ENCODE measurements at places on chromosomes 2 and 18.

GRCh38 chr2:129865976-129866375, 113.5 kb upstream of the RAB6C start:
- DNase-seq: no peak

- no peak for DNase-seq
Measured at GRCh38 chr18:1627494-1627893, 722.8 kb downstream of the ADCYAP1 start.

- no peak for DNase-seq
Measured at GRCh38 chr2:209619782-209620181, 151.8 kb upstream of the UNC80 start.

DNA sequence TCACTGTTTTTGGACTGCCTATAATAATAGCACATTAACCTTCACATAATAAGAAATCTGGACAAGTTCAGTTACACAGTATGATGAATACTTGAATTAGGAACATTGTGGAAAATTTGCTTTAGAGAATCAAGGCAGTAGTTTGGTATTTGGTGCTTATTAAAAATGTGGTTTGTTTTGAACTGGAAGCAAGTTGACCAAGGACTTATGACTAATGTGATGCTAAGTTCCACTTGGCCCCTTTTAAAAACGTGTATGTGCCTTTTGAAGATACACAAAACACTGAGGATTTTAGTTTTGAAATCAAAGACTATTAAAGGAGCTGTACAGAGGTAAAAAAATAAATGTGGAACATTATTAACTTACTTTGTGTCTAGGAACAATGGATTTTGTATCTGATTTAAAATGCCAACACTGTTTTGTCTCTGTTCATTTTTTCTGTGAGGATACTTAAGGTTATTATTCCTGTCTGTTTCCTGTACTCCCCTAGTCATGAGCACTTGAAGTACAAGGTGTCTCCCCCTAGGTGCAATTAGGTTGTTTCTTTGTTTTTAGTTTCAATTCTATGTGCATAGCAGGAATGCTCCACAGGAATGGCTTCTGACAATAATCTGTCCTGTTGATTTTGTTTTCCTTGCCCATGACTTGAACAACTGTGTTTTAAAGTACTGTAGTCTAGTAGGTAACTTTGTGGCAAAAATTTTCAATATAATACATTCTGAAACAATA, 49.6 kb upstream of the PTH2R start:
- no peak for DNase-seq

GRCh38 chr2:174748948-174749347, 15.3 kb downstream of the CHRNA1 start:
- DNase-seq: peak; percentile 66

DNA sequence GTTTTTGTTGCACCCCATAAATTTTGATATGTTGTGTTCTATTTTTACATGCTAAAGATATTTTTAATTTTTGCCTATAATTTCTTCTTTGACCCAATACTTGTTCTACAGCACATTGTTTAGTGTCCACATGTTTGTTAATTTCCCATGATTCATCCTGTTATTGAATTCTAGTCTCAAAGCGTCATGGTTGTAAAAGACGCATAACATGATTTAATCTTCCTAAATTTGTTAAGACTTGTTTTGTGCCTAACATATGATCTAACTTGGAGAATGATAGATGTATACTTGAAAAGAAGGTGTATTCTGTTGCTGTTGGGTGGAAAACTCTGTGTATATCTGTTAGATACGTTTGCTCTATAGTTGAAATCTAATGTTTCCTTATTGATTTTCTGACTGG, 27.1 kb upstream of the SULT1C3 start:
- no peak for DNase-seq

DNA sequence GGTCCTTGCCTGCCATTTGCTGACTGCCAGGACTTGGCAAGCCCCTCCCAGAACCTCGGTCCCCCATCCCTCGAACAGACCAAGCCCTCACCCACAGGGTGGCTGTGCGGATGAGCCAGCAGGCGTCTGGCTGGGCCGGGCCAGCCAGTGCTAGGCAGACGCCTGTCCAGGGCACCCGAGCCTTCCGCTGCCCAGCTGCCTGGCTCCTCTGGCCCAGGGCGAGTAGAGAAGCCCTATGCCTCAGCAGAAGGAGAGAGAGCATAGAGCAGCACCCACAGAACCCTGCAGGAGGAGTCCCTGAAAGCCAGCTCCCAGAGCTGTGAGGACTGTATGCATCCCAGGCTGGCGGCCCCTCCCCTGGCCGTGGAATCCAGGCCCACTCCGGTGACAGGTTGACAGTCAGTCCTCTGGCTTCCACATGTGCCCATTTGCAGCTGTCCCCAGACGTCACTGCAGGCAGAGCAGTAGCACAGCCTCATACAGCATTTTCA, 62.1 kb upstream of the GLI2 start:
- no peak for DNase-seq

DNA sequence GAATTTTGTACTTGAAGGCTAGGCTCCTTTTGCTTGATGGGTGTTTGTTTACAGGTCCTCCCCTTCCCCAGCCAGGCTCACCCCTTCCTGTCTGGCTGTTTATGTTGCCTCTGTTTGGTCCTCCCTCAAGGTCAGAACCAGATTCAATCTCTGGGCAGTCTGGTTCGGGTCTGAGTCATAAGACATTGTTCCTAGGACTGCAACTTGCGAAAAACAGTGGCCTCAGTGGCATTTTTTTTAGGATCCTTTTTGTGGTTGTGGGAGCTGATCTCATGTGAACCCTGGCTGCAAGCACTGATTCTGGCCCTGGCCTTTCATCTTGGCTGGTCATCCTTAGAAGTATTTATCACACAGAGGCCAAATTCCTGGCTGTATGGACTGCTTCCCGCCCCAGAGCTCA, 370.4 kb downstream of the CLIP4 start:
- no peak for DNase-seq

DNA sequence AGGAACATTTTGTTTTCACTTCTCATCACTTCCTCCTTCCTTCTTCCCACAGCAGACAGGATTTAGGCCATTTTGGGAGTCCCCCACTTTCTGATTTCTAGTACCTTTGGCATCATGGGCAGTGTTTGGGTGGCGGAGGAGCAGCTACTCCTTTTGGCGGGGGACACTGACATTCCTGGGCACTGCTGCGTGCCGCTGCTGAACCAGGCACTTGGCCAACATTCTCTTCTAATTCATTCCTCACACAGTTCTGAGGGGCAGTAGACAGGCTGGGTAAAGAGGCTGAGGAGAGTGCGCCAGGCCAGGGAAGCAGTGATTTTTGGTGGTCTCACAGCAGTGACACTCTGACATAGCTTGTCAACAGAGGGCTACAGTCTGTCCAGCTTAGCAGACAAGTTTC, 270.2 kb downstream of the LOXHD1 start:
- no peak for DNase-seq

DNA sequence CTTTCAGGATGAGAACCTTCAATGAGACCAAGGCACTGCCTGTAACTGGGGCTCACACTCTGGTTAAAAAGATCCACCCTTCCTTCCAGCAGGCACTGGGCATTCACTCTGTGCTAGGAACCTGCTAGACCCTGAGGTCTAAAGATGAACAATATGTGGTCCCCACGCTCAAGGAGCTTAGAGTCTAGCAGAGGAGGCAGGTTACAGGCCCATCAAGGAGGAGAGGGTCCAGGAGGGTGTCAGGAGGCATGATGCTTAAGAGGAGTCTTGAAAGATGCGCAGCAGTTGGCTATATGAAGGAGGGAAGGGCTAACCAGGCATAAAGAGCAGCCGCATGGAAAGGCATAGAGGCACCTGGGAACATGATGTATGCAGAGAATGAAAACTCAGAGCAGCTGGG, 4.5 kb downstream of the ANKRD53 start:
- DNase-seq: no peak

DNA sequence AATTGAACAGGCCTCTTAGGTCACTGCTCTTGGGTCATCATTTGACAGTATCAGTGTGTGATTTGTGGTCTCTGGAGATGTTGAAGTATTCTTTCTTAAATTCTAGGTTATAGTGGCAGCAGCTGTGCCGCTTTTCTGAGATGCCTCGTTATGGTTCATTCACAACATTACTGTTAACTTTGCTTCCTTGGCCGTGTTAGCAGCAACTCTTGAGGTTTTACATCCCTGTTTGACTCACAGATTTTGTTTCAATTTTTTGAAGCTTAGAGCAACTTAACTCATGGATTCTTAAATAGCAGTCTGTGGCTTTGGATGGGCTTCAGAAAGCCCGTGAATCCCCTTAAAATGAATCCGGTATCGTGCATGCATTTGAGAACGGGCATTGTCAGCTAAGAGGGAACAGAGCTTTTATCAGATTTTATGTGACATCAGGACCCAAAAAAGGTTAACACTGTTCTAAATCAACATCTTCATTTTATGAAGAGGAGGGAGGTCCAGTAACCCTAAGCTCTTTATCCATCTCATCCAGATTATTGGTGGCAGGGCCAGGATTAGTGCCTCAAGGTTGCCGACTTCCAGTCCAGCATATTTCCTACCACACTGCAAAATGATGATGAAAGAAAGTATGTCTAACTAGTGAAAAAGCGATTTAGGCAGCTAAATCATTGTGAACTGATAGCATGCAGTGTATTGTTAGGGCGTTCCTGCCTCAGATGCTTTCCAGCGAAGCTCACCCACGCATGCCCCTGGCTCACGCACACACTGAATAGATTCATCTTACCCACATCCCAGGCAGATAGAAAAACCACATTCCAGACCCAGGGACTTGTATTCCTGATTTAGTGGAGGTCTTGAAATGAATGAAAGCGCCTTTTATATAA, 5.1 kb downstream of the TRIB2 start:
- DNase-seq: peak; percentile 32

- DNase-seq: no peak
Measured at GRCh38 chr2:143420313-143420712, 291.1 kb downstream of the ARHGAP15 start.

- no peak for DNase-seq
Measured at GRCh38 chr2:55862246-55862645, 61.3 kb downstream of the EFEMP1 start.

- no peak for DNase-seq
Measured at GRCh38 chr2:70039366-70039765, 47.9 kb upstream of the PCBP1 start.

DNA sequence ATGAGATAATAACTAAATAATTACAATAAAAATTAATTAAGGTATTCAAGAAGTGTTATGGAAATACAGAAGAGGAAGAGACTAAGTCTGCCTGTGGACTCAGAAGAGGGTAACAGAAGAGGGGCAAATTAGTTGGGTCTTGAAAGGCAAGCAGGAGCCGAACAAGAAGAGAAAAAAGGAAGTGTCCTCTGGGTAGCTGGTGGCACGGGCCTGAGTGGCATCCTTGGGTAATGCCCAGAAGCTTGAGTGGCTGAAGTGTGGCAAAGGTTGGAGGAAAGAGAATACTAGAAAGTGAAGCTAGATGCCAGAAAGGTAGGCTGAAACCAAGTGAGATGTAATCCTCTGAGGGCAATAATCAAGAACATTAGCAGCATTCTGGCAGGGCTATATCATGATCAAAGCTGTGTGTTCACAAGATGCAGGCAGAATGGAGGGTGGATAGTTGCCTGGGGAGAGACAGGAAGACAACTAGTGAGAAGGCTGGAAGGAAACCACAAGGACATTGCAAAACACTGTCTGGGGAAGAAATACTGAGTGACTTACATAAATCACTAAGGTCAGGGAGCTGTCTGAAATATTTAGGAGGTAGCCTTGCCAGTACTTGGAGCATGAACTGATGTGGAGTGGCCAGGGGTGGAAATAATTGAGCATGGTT, 16.2 kb downstream of the DOCK10 start:
- no peak for DNase-seq

DNA sequence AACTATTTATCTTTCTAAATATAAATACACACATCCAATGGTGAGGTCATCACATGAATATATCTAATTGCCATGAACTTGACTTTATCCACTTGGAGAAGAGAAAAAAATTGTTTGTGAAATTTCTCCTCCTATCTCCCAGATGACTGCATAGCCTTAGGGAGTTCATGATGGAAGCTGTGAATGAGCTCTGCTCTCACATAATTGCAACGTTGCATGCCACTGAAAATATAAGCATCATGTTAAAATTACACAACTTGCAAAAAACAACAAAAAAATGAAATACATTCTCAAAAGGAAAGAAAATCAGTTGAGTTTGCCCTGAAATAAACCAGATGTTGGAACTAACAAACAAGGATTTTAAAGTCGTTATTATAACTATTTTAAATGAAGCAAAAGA, 50.6 kb upstream of the OSR1 start:
- DNase-seq: no peak

GRCh38 chr2:31937741-31938140, 73.1 kb downstream of the MEMO1 start:
- DNase-seq: no peak

DNA sequence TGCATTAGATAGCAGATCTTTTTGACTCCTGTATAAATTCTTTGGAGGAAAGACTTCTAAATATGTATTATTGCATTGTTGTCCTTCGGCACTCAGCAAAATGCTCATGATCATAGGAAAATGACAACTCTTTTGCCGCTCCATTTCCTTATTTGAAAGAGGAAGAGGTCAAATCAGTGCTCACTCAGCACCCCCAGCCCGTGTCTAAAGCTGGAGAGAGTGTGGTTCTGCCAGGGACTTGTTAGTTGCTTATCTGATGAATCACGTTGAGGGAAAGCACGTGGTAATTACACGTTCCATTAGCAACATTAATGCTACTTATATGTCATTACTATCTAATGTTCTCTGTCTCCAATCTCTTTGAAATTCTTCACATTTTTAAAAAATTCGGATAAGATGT, 46.0 kb upstream of the MBP start:
- no peak for DNase-seq

- DNase-seq: no peak
Measured at GRCh38 chr2:126307740-126308139, 348.2 kb upstream of the GYPC start.

GRCh38 chr2:16630463-16630862, 35.2 kb downstream of the CYRIA start:
- DNase-seq: no peak

GRCh38 chr2:99238599-99238998, 16.9 kb downstream of the LYG2 start:
- no peak for DNase-seq

GRCh38 chr2:217844696-217845095, 158.1 kb downstream of the TNS1 start:
- DNase-seq: no peak

DNA sequence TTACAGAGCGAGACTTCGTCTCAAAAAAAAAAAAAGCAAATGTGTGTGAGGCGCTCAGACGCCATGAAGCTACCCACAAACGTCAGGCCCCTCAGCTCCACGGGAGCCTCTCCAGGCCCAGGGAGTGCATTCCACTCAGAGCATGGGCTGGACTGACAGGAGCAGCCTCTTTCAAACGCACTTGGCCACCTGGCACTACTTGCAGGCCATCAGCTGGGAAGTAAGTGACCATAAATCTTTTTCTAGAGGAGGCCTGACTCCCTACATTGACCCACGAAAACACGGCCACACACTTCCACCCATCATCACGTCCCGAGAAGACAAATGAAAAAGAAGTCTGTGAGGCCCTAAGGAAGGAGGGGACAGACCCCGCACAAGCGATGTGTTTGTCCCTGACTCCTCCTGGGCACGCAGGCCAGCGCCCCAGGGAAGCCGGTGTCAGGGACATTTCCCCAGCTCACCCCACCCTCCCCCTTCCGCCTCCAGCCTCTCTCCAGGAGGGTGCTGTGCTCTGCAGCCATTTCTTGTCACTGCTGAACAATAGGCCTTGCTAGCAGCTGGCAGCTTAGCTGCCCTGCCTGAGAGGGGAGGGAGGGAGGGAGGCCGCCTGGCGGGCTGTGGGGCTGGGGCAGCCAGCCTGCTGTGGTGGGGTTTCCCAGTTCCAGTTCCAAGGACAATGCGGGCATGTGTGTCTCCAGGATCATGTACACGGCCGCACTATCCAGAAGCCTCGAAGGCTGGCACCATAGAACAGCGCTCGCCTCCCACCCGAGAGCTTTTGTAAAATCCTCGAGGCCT, 26.6 kb downstream of the SERTAD2 start:
- DNase-seq: no peak
